KG1 (cell line): ENCODE measurements at places on chromosomes 1 and 21.

DNA sequence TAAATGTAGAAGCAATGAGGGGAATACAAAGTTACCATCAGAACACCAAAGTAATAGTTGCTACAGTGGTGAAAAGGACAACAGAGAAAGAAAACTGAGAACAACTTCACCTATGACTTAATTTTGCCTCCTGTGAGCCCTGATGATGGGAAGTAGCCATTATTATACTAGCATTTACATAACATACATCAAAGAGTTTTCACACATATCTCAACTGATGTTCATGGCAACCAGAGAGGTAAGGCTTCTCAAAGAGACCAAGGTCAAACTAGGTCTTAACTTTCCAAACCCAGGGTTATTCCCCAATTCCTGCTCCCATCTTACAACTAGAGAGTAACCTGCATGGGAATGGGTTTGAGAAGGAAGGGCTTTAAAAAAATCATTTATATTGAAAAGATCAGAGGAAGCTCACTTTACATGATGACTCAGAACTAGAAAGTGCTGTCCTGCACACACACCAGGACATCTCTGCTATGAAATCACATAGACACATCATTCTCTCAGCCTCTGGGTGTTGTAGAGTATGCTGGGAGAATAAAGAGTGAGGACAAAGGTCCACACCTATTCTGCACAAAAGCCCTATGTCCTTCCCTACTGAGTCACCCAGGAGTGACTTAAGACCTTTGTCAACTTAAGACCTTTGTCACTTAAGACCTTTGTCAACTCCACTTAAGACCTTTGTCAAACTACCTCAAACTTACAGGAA lies 179.7 kb downstream of the TNFSF18 start:
- no peak for DNase-seq

DNA sequence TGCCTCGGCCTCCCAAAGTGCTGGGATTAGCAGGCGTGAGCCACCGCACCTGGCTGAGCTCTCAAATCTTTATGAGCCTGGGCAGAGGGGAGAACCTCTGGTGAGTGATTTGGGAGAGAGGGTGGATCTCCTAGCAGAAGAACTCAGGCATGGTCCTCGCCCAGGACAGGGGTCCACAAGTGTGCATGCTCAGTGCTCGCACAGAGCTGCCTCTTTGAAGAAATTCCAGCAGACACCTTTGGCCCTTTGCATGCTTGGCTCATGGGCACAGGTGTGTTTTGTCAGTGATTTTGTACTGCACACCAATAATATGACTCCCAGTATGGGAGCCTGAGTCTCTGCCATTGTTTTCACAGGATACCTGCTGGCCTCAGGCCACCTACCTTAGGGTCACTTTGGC lies 11.8 kb upstream of the PRAMEF12 start:
- DNase-seq: no peak

- peak; percentile 91 for DNase-seq
Measured at GRCh38 chr21:35102488-35103371, 53.6 kb upstream of the RUNX1 start.

GRCh38 chr1:119910618-119911017 lies 14.3 kb upstream of the ADAM30 start:
- DNase-seq: no peak

DNA sequence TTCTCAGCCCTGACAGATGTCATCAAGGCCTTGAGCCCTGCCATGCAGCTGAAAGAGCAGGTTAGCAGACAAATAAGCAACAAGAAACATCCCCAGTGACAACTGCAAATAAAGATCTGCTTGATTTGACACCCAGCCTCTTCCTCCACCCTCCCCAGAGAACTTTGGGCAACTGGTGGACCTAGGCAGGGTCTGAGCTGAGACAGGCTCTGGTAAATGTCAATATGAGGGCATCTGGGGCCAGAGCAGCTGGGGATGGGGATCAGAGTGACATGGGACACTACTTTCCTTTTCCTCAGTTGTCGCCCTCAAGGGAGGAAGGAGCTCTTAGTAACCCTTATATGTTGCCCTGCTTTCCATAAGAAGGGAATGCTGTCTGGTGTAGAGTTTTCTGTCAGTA lies 544.1 kb downstream of the NEGR1 start:
- no peak for DNase-seq

GRCh38 chr1:62796221-62796620 lies 12.3 kb downstream of the ATG4C start:
- DNase-seq: no peak

GRCh38 chr1:172321451-172321850 lies 99.0 kb upstream of the C1orf105 start:
- DNase-seq: no peak

GRCh38 chr1:197027359-197027758 lies 39.7 kb downstream of the F13B start:
- no peak for DNase-seq
